ENCODE measurements at places on chromosomes 13 and 19. TPM values are rescaled to one million over a fixed set of nuclear protein-coding genes. Genes with fewer than 3 reads are reported as not detected.

C19orf25 gene
- 24.3 TPM for total RNA-seq

CLC gene
- total RNA-seq = 8.2 TPM

ICAM5 gene
- 0.25 TPM for total RNA-seq

PSPN gene
- 1.3 TPM for total RNA-seq

SNRPA gene
- total RNA-seq = 67.3 TPM

UBE2L5 gene
- not detected for total RNA-seq

B3GNT8 gene
- 3.4 TPM for total RNA-seq

COX6B1 gene
- 194 TPM for total RNA-seq

STAP2 gene
- total RNA-seq = 1.9 TPM

SLC6A16 gene
- total RNA-seq = 3.7 TPM

NCAN gene
- not detected for total RNA-seq

DNA sequence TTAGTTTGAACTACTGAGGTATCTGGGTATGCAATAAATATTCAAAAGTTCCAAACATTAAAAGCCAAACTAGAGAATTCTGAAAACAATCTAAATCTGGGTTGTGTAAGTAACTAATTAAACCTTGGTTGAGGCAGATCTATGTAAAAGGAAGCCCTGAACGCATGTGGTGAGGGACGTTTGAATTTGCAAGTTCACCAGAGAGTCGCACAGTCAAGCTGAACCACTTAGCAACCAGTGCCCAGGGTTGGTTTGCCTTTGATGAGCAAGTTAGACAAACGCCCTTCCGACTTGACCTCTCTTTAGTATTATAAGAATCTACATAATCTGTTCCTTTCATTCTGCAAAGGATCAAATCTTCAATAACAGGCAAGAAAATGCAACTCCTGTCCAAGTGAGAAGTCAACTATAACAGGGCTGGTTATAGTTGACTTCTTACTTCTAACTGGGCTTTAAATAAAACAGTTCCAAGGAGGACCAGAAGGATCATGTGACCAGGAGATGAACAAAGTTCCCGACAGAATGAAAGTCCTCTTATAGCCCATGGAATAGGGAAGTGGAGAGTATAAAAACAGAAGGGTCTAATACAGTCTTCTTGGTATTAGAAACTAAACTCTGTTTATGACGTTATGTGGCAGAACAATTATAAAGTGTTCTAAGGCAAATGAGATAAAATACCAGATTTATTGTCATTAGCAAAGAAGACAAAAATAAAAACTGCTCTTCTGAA, 40.6 kb downstream of the PHF11 start:
- DNase-seq = no peak

GRCh38 chr19:19039901-19040300, 6.5 kb downstream of the ARMC6 start:
- DNase-seq = no peak

- no peak for DNase-seq
Measured at GRCh38 chr13:28531845-28532387, 37.0 kb upstream of the FLT1 start.

DNA sequence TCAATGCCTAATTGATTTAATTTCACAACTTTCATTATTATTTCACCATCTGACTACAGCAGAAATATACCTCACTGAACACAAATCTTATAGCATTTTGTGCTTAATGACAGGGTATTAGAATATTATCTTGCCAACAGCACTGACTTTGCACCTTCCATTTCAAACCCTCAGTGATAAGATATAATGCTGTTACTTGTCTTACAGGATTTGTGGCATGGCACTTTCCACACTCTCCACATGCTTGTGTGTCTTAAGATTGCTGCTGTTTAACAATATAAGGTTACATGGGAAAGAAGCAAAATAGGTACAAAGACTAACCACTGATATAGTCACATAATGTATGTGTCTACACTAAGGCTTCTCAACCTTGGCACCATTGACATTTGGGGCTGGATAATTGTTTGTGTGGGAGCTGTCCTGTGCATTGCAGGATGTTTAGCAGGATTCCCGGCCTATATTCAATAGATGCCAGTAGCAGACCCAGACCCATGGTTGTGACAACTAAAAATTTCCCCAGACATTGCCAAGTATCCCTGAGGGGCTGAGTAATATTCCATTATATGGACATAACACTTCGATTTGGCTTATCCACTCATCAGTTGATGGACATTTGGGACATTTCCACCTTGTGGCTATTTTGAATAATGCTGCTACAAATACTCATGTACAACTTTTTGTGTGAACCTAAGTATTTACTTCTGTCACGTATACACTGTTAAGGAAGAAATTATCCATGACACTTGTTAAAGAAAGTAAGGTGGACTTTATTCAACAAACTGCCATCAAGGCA, 5.7 kb upstream of the DIAPH3 start:
- no peak for DNase-seq

- no peak for DNase-seq
Measured at GRCh38 chr13:50788551-50789210, 54.8 kb downstream of the DLEU7 start.

- no peak for DNase-seq
Measured at GRCh38 chr13:91017669-91018053, 329.8 kb upstream of the MIR17HG start.

GRCh38 chr19:52959613-52960295, 2.9 kb downstream of the ZNF816 start:
- DNase-seq = no peak

GRCh38 chr13:109576331-109576813, 210.0 kb downstream of the IRS2 start:
- DNase-seq = no peak

DNA sequence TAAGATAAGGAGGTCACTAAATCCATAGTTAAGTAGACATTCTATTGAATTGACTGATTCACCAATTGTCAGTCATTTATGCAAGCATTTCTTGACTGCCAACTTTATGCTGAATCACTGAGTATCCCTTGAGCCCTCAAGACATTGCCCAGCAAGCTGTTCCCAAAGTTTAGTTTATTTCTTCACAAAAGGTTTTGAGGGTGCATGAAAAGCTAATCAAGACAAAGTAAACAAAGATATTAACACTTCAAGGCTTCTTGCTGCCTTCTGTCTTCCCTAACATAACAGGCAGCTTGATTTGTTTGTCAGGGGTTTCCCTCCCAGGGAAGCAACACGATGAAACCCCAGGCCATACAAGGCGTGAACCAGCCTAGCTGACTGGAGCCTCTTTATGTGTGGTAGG, 374.4 kb downstream of the SPRY2 start:
- DNase-seq = no peak
